ENCODE measurements at places on chromosomes 7 and 10.

GRCh38 chr7:2971914-2972834 lies 71.5 kb downstream of the CARD11 start:
- no peak for DNase-seq

DNA sequence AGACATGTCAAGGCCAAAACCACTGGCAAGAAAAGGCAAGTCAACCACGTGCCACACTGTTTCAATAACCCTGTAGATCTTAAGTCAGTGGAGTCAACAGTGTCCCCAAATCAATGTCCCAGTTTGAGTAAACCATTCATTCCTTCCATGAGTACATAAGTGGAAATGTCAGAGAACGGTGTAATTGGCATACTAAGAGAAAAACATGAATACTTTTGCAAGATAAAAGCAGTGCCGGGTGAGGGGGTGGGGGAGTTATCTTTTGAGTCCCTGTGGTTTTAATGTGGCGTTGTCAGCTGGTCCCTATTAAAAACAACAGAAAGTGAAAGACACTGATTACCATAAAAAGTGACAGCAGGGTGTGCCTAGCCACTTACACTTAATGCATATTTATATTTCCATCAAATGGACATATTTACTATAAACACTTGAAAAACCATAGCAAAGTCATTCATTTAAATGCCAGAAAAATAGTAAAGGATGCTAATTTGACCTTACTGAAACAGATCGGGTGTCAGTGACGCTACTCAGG lies 37.8 kb downstream of the RSU1 start:
- peak; percentile 47 for DNase-seq

DNA sequence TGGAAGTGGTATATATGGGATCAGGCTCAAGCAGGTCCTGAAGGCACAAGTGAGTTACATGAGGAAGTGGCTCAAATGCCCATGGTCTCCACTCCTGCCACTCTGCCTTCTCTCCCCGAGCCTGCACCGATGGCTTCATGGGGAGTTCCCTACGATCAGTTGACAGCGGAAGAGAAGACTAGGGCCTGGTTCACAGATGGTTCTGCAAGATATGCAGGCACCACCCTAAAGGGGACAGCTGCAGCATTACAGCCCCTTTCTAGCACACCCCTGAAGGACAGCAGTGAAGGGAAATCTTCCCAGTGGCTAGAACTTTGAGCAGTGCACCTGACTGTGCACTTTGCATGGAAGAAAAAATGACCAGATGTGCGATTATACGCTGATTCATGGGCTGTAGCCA lies 95.3 kb downstream of the HOXA1 start:
- DNase-seq: no peak

DNA sequence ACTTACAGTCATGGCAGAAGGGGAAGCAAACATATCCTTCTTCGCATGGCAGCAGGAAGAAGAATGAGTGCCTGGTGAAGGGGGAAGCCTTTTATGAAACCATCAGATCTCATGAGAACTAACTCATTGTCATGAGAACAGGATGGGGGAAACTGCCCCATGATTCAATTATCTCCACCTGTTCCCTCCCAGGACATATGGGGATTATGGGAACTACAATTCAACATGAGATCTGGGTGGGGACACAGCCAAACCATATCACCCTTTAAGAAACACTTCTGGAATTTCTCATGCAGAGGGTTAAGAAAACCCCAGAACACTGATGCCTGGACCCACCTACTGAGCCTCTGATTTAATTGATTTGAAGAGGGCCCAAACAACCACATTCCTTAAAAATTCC lies 63.3 kb upstream of the DNAJB12 start:
- no peak for DNase-seq

DNA sequence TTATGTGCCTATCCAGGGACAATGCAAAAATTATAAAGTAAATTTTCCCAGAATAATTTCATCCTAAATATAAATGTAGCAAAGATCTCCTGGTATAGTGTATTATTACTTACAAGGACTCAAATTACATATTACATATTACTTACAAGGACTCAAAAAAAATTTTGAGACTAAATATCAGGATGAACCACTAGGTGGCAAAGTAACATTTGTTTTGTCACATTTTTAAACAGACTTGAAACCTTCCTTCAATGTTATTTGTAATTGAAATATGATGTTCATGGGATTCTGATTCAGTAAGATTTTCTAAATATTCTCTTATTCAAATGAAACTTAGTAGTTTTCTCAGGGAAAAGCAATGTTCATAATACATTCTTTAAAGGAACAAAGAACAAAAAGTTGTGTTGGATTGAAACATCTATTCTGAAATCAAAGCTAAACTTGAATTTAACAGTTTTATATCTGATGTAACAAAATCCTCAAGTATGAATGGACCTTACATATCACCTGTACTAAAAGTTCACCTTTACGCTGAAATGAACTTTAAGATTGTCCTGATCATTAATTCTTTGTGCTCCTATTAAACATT lies 74.3 kb upstream of the GNAI1 start:
- DNase-seq: no peak
